ENCODE measurements at places on chromosomes 2 and 18.

- peak; percentile 71 for DNase-seq
These were observed 2.2 kb upstream of the NRP2 start for GRCh38 chr2:205680067-205680466.

GRCh38 chr18:63315876-63316275, 3.7 kb downstream of the BCL2 start:
- no peak for DNase-seq

DNA sequence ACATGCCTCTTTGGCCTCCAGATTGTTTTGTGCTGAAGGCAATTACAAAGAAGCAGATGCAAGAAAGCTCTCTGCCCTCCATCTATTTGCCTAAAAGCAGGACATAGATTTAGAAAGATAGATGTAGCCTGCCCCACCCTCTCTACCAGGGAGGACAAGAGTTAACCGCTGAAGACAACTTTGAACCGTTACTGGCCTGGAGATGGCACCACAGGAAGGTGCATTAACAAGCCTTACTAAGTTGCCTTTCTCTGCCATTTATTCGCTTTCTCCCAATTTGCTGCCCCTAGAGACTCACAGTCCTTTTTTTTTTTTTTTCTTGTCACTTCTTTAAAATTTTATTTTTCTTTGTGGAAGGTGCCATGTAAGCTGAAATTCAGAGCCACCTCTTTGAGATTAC, 28.8 kb upstream of the RMDN2 start:
- no peak for DNase-seq

GRCh38 chr2:85215448-85216401, 82.5 kb downstream of the TCF7L1 start:
- DNase-seq = peak; percentile 81

- DNase-seq = no peak
These were observed 39.7 kb downstream of the HPCAL1 start for GRCh38 chr2:10342245-10342951.

GRCh38 chr18:8777846-8778245, 72.5 kb downstream of the MTCL1 start:
- DNase-seq = no peak

GRCh38 chr2:156317631-156318030, 14.9 kb downstream of the NR4A2 start:
- no peak for DNase-seq

GRCh38 chr2:171610824-171611223, 76.4 kb upstream of the DYNC1I2 start:
- no peak for DNase-seq

DNA sequence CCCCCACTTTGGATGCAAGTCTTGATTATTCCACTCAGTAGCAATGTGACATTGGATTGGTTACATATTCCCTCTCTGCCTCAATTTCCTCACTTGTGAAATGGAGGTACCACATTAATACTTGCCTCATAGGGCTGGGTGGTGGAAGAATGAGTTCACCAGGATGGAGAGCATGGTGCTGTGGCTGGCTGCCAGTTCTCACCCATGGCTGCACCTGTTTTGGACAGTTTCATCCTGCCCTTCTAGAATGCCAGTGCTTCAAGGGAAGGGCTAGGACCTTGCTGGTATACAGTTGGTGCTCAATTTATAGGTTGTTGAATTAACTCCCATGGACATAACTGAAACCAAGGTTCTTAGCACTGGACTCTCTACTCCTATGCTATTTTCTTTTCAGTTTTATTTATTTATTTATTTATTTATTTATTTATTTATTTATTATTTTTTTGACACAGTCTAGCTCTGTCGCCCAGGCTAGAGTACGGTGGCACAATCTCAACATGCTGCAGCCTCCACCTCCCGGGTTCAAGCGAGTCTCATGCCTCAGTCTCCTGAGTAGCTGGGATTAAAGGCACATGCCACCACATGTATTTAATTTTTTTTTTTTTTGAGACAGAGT, 5.3 kb upstream of the SH3RF3 start:
- no peak for DNase-seq

- no peak for DNase-seq
These were observed 71.6 kb downstream of the LNPK start for GRCh38 chr2:175930504-175930903.

DNA sequence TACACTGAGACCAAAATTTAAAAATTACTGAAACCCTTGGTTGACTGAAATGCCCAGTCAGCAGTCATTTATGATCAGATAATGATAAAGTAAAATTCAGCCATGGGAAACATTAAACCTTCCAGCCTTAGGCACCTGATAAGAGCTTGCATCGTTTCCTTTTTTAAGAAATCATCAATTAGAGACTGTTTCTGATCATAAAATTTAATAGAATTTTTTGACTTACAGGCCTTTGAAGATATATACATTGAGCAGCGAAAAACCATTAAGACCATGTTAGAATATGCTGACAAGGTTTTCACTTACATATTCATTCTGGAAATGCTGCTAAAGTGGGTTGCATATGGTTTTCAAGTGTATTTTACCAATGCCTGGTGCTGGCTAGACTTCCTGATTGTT, 99.6 kb upstream of the CSRNP3 start:
- no peak for DNase-seq

DNA sequence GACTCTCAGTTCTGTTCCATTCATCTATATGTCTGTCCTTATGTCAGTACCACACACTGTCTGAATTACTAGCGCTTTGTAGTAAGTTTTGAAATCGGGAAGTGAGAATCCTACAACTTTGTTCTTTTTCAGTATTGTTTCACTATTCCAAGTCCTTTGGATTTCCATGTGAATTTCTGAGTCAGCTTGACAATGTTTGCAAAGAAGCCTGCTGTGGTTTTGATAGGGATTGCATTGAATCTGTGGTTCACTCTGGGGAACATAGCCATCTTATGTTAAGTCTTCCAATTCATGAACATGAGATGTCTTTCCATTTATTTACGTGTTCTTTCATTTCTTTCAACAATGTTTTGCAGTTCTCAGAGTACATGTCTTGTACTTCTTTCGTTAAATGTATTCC, 15.0 kb downstream of the SLC3A1 start:
- DNase-seq = peak; percentile 28

- DNase-seq = no peak
These were observed 25.1 kb downstream of the GDF7 start for GRCh38 chr2:20692081-20692480.

DNA sequence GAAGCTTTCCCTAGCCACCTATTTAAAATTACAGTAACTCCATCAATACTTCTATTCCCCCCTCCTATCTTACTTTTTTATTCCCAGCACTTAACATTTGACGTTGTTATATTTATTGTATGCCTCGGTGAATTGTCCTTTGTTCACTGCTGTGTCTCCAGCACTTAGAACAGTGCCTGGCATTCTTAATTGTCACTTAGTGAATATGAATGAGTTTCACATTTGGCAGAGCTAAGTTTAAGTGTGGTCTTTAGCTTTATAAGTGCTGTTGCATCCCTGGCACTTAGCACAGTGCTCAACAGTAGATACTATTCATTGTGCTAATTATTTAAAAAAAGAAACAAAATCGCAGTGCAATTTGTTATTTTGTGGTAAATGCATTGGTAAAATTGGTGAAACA, 1.7 kb downstream of the RMP24 start:
- DNase-seq = no peak

DNA sequence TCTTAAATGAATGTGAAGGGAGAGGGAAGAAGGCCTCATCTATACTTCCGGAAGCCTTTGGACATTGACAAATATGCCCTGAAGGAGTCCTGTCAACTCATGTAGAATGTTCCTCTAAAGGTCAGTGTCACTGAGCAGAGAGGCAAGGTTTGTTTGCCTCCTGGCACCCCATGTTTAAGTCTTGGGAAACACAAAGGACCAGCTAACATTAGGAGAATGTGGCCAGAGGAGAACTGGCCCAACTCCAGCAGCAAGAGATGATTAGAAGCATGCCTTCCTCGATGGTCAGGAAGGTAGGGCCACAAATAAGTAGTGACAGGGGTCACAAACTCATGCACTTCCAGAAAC, 5.7 kb downstream of the DYSF start:
- DNase-seq = no peak

DNA sequence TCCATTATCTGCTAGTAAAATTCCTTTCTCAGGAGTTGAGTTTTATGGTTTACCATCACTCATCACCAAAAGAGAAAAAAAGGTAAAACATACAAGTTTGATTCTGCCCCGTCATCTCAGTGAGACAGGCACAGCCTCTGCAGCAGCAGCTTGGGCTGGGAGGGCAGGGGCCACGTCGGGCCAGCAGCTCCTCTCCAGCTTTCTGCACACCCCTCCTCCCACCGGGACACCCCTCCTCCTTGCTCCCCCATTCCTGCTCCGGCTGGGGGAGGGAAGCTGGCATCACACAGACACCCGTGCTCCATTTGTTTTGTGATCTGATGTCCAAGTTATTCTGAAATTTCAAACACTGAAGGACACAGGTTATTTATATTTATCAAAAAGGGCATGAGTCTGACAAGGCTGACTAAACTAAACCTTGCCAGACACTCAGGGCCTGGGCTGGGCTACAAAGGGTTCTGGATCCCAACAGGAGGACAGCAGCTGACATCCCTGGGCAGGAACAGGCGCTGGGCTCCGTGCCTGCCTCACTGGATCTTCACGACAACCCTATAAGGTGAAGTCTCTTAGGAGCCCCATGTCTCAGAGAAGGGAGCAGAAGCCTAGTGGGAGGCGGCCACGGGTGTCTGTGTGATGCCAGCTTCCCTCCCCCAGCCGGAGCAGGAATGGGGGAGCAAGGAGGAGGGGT, 71.4 kb downstream of the HDAC4 start:
- no peak for DNase-seq

DNA sequence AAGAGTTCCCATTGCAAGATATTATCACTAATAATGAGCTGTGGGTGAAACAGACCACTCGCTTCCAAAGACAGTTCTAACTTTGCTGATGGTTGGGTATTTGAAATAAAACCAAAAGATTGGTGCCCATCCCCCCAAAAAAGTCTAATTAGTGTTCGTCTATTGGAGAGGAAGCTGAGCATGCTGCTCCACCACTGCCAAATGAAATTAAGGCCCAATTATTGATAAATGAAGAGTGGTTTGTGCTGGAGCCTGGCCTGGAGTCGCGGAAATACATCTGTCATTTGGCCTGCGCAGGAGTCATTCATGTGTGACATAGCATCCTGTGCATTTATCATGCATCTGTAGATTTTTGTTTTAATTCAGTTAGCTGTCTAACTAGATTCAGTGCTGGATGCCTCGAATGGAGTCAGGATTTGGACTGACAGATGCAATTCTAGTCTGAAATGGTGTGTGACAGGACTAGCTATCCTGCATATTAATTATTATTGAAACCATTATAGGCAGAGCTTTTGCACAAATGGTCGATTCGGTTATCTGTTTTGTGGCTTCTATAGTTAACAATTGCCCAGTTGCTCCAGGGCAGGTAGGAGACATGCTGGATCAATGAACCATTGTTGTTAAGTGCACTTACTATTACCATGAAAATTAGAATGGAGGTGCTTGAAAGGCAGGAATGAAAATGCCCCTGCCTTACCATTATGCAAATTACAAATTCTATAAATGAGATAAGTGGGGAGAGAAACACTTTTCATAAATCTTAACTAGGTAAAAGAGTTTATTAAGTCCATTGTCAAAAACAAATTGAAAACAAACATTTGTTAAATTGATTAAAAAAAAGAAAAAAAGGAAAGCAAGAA, 450.4 kb upstream of the TCF4 start:
- DNase-seq = no peak

- no peak for DNase-seq
These were observed 10.8 kb downstream of the GALNT1 start for GRCh38 chr18:35592298-35592697.

GRCh38 chr2:186059096-186059495, 320.5 kb downstream of the FSIP2 start:
- no peak for DNase-seq

GRCh38 chr2:38648107-38648761, 17.7 kb upstream of the GALM start:
- no peak for DNase-seq

DNA sequence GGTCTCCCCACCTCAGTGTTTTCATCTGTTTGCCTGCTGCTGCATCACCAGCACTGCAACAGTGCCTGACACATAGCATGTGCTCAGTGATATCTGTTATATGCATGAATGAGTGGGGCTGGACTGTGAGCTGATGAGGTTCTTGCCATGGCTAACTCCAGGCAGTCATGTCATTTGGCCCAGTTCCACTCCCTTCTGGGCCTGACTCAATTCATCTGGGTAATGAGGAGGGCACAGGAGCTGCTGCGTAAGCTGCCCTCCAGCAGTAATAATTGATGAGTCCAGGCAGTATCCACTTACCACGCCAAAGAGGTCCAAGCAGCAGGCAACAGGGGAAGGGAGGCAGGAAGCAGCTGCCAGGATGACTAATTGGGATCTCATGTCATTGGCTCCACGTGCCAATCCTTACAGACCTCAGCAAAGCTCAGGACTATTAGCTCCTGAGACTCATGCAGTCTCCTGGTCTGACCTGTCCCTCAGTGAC, 34.1 kb upstream of the MAT2A start:
- peak; percentile 84 for DNase-seq

DNA sequence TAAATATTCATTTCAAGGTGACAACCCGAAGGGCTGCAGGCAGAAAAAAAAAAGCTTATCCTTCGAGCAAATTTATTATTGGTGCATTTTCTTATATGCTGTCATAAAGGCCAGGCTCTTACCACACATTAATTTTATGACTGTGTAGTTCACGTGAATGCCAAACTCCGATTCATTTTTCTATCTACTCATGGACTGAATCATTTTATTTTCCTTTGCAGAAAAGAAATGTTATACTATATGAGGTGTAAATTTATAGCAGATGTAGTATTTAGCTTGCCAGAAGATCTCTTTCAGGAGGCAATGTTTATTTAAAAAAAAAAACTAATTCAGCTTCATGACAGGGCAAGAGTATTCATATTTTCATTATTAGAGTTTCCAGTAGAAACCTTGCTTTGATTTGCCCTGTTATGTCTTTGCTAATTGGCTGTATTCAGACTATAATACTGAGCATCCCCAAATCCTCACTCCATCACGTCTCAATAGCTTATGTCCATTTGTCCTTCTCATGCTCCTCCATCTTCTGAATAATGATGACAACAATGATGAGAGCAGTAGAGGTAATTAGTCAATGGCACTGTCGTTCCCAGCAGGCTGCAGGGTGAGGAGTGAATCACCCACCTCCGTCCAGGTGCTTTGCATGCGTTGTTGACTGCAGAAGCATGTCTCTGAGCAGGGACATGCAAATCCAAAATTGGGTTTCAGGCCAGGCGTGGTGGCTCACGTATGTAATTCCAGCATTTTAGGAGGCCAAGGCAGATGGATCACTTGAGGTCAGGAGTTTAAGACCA, 101.1 kb upstream of the RAB12 start:
- no peak for DNase-seq

DNA sequence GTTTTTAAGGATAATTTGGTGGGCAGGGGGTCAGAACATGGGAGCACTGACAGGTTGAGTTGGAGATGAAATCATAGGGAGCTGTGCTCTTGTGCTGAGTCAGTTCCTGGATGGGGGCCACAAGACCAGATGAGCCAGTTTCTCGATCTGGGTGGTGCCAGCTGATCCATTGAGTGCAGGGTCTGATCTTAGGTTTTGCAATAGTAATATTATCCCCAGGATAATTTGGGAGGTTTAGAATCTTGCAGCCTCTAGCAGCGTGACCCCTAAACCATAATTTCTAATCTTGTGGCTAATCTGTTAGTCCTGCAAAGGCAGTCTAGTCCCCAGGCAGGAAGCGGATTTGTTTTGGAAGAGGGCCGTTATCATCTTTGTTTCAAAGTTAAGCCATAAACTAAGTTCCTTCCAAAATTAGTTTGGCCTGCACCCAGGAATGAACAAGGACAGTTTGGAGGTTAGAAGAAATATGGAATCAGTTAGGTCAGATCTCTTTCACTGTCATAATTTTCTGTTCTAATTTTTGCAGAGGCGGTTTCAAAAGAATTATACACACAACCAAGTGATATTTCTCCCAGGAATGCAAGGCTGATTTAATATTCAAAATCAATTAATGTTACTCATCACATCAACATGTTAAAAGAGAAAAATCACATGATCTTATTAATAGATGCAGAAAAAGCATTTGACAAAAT, 23.0 kb downstream of the DBI start:
- DNase-seq = no peak
